Substantia nigra (tissue), 51 donors: ENCODE measurements at places on chromosomes 5 and 9.
A peak's percentile ranks its signal among the peaks of the same experiment; 100 is the strongest.

DNA sequence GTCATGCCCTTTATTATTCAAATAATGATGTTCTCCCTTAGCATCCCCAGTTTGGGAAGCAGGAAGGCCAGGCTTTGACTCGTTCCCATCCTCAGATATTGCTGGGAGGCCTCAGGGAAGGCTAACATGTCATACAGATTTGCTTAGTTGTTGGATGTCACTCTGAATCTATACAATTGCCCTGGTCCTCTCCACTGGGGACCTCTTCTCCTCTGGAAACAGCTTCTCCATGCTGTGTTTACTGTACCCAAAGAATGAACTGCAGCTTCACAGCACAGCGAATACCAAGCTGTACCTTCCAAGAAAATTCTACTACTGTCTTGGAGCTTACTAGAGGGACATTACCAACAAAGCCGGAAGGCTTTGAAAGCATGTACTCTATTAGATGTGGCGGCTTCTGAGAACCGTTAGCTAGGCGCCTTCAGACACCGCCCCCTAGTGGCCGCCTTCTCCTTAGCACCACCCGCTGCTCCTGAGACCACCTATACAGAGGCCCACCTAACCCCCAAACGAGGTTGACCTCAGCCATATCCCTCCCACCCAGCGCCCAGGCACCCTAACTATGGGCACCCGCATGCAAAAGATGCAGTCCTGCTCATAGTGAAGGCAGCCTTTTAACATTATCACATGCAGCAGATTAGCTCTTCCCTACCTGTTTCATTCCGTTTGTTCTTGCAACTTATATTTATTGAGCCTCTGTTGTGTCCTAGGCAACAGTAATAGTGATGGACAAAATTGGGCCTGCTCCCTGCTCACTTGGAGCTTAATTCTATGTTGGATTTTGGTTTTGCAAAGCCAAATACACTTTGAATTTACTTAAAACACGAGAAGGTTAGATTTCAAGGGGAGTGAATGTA is 34.9 kb upstream of the FOXI1 start:
- DNase-seq = peak; percentile 4

GRCh38 chr5:93058309-93058708 is 522.7 kb downstream of the NR2F1-AS1 start:
- no peak for DNase-seq

DNA sequence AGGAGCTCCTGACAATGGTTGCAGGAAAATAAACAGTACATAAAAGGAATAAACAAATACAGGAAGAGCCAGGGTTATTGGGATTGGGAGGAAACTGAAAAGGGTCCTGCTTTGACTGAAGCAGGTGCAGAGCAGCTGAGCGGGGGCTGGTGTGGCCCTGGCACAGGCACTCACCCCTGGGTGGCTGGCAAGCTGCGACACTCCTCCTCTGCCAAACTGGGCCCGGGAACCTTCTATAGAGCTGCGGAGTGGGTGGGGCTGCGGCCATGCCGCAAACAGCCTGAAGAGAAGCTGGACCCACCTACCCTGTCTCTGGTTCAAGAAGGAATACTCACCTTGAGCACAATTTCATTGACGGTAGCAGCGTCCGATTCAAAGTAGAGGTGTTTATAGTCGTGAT is 182.5 kb downstream of the GAPVD1 start:
- no peak for DNase-seq

- no peak for DNase-seq
Observed at GRCh38 chr5:114948986-114949621, 220.6 kb downstream of the TRIM36 start.

GRCh38 chr9:126984969-126985368 is 70.4 kb downstream of the RALGPS1 start:
- no peak for DNase-seq

- DNase-seq = no peak
Observed at GRCh38 chr5:106080535-106080934, 1590.2 kb downstream of the EFNA5 start.

- DNase-seq = peak; percentile 20
Observed at GRCh38 chr9:119026120-119026519, 343.1 kb downstream of the BRINP1 start.

DNA sequence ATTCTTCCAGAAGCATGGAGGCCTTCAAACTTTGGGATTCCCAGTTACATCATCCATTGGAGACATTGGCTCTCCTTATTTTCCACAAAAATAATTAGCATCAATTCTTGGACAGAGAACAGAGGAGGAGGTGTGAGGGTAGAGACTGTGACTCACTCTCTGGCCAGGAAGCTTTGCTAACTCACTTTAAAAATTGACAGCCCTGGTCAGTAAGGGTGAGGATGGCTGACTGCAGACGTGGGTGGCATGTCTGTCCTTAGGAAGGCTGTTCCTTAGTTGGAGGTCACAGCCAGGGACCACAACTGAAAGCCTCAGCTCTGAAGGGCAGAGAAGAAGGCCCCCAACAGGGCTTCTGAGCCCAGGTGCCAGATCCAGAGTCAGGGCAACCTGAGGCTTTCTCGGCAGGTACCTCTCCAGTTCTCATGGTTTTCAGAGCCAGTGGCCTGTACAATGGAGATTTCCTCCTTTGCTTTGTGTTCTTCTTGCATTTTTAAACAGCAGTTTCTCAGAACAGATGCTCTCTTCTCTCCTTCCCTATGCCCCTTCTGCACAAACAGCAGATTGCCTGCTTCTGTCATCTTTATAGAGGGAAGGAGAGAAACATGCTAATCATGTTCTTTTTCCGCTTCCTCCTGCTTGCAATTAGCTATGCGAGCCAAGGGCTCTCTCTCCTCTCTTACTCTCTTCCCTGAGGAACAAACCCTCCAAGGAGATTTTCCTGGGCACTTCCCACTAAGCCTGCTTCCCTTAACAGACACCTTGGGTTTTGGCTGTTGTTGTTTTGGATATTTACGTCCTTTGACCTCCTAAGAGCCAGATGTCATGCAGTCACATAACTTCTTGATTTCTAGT is 92.5 kb upstream of the ZNF366 start:
- DNase-seq = no peak

DNA sequence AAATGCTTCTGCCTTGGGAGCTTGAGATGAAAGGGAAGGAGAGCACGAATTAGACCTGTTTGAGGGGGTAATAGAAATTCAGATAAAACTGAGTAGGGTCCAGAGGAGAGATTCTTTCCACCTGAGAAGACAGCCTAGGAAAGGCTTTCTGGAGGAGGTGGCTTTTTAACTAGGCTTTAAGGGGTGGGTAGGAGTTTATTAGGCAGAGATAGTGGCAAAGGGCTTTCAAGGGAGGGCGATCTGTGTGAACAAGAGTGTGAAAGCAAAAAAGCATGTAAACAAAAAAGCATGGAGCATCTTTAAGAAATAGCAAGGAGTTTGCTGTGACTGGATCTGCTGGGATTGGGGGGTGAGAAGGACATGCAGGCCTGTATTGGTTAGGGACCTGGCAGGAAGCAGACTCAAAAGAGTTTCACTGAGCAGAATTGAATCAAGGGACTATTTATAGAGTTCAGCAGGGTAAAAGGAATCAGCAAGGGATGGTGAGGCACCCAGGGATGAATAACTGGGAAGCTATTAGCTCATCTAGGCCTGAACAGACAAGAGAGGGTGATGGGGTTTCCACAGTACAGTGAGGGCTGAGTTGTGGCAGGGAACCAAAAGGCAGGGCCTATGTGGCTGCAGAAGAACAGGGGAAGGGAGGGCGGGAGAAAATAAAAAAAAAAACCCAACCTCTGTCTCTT is 18.8 kb downstream of the SLC1A1 start:
- DNase-seq = no peak

GRCh38 chr5:119395080-119395836 is 39.4 kb downstream of the TNFAIP8 start:
- no peak for DNase-seq

DNA sequence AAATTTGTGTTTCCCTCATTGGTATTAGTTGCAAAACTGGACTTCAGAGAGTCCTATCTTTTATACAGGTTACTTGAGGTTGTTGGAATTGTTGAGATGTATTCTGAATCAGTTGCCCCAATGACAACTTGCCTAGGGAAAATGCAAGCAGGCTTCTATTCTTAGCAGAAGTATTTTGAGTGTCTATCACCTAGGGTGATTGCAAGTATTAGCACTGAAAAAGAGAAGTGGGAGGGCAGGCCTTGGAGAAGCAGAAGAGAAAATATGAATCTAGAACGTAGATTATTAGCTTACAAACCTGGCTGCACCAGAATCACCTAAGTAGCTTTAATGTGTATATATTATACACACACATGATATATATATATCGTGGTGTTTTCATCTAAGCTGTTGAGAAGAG is 43.2 kb downstream of the ADAMTS12 start:
- no peak for DNase-seq

GRCh38 chr9:4832786-4833579 is 40.2 kb downstream of the RCL1 start:
- no peak for DNase-seq

DNA sequence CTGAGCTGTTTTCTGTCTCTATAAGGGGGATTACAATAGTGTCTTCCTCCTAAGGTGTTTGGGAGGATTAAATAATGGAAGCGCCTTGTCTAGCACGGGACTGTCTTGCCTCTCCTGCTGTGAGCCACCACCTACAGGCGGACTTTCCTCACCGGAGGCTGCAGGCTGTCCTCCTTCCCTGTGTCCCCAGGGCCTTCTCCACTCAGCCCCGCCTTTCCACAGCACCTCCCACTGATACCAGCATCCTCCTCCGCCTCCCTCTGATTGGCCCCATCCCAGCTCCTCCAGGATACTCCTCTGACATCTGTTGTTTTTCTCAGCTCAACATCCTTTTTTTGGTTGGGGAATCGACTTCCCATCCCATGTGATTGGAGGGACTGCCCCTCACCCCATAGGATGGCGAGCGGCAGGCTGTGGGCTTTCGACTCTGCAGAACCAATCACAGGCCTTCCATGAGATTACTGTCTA is 851 bp upstream of the ZDHHC12 start:
- DNase-seq = no peak

DNA sequence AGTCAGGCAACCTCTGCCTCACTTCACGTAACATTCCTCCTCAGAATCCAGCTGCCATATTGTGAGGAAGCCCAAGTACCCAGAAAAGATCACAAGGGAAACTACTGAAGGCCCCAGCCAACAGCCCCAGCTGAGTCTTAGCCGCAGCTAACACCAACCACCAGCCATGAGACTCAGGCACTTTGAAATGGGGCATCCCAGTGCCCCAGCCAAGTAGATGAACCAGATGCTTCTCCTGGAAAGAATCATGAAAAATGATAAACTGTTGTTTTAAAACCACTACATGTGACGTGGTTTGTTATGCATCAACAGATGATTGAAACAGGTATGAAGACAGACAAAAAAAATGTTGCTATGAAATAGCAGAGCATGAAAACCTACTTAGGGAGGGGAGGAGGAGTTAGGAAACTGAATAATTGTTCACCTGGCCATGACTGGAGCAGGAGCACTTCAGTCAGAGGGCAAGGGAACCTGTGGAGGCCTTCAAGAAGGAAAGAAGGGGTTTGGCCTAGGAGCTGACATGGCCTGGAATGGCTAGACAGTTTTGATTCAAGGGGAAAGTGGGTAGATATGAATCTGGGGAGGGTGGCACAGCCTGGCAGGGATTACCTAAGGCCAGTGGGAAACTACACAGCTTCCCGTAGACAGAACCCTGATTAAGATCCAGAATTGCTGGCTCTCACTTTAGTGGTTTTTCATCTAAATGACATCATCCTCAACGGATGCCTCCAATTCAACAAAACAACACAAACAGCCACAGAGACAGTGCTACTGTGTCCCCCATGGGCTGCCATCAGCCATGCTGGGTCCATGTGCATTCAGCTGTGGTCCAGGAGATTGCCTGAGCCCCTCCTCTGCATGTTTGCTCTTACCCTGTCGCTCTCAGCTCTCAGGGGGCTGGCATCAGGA is 211.6 kb downstream of the SYK start:
- DNase-seq = no peak

GRCh38 chr5:101212942-101213514 is 309.9 kb upstream of the ST8SIA4 start:
- no peak for DNase-seq

GRCh38 chr9:31783491-31783890 is 601.0 kb upstream of the ACO1 start:
- DNase-seq = no peak

GRCh38 chr9:84597131-84597530 is 72.4 kb upstream of the NTRK2 start:
- no peak for DNase-seq

DNA sequence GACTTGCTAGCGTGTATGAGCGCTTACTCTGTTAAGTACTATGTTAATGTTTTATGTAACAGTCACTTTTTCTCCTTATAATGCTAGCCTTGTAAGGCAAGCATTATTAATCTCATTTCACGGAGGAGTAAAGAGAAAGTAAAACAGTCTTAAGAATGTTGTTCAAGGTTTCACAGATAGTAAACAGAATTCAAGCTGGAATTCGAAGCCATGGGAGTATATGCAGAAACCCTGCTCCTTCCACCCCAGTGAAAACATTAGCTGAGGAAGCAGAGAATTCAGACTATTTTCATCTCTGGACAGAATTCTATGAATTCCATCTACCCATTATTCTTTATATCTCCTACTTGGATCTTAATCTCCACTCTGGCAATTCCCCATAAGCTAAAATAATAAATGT is 1028.3 kb upstream of the WWC1 start:
- no peak for DNase-seq

DNA sequence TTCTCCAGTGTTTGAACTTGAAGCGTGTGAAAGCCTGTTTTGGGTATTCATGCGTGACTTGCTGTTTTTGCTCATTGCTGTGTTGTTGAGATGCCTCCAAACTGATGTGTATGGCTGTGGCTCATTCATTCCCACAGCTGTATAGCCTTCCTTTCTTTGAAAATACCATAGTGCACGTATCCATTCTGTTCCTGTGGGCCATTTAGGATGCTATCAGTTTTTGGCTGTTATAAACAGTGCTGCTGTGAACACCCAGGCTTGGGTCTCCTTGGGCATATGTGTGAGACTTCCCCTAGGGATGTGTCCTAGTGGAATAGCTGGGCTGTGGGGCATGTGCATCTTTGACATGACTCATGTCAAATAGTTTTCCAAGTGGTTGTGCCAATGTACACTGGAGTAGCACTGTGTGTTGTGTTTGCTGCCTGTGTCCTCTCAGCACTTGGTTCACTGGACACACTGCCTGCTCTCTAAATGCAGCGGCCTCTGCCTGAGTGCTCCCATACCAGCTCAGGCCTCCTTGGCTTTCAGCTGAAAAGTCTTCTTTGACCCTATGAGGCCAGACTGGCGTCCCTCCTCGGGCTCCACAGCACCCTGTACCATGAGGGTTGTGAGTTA is 102.6 kb upstream of the TBC1D2 start:
- DNase-seq = no peak

GRCh38 chr9:98667005-98667640 is 41.6 kb downstream of the GABBR2 start:
- no peak for DNase-seq

- no peak for DNase-seq
Observed at GRCh38 chr5:162268694-162269481, 201.3 kb downstream of the GABRG2 start.

- DNase-seq = no peak
Observed at GRCh38 chr9:115847216-115847615, 306.4 kb upstream of the PAPPA start.

- no peak for DNase-seq
Observed at GRCh38 chr9:94643176-94643575, 3.9 kb upstream of the FBP1 start.

DNA sequence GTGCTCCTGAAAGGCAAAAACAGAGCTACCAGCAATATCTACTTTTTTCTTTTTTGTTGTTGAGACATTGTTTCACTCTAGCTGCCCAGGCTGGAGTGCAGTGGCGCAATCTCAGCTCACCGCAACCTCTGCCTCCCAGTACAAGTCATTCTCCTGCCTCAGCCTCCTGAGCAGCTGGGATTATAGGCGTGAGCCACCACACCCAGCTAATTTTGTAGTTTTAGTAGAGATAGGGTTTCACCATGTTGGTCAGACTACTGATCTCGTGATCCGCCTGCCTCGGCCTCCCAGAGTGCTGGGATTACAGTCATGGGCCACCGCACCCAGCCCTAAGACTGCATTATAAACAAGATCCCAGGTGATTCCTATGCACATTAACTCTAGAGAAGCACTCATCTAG is 17.0 kb downstream of the PLPP1 start:
- no peak for DNase-seq
